ENCODE measurements at places on chromosomes 1 and 21.
A peak's percentile ranks its signal among the peaks of the same experiment; 100 is the strongest.

DNA sequence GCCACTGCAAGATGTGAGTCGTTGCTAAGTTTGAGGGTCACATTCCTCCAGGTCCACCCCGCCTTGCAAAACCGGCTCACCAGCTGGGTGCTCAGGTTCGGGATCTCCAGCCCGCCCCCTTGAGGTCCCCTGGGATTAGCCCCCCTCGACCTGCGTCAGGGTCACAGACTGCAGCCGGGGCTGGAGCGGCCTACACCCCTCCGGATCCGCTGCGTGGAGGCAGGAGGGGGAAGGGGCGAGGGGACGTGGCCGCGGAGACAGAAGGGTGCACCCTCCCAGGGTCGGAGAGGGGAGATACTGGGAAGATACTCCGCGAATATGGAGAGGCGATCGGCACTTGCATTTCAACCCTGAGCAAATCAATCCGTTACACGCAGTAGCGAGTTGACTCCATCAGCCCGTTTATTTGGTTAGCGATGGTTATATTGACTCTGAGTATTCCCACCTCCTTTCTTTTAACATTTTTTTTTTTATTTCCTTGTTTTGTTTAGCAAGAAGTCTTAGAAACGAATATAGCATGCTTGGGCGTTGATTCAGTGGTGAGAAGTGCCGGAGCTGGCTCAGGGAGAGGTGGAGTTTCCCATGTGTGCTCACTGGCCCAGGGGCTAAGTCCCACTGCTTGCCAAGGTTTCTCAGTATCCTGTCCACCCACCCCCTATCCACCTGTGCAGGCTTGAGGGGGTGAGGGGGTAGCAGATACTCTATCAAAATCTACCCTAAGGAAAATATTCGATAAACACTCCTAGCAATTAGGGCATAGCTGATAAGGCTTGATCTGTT, 997 bp downstream of the IFNAR2 start:
- DNase-seq = peak; percentile 62

DNA sequence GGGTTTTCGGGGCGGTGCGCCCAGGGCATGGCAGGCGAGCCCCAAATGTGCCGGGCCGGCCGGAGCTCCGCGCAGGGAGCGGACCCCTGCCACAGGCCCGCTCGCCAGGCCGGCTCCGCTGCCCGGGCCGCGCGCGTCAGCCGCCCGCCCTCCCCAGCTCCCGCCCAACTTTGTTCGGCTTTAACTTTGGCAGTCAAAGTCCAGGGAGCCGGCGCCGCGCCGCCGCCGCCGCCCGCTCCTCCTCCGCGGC, 488 bp downstream of the SLC35D1 start:
- no peak for DNase-seq

DNA sequence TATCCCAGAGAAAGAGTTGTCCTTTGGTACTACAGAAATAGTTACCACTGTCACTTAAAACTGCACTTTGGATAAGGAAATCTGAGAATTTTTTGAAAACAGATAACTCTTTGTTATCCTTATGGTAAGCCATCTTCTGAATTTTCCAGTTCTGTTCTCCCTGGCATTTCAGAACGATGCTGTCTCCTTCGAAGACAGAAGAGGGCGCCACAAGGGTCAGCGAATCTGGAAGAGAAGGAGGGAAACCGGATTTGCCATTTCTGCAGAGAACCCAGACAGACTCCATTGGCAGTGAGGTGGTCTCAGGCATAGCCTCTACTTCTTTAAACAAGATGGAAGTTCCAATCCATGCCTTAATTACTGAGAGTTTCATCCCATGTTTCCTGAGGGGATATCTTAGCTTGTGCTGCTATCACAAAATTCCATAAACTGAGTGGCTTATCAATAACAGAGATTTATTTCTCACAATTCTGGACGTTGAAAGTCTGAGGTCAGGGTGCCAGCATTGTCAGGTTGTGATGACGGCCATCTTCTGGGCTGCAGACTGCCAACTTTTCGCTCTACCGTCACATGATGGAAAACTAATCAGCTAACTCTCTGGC, 6.4 kb downstream of the FCRL2 start:
- no peak for DNase-seq

DNA sequence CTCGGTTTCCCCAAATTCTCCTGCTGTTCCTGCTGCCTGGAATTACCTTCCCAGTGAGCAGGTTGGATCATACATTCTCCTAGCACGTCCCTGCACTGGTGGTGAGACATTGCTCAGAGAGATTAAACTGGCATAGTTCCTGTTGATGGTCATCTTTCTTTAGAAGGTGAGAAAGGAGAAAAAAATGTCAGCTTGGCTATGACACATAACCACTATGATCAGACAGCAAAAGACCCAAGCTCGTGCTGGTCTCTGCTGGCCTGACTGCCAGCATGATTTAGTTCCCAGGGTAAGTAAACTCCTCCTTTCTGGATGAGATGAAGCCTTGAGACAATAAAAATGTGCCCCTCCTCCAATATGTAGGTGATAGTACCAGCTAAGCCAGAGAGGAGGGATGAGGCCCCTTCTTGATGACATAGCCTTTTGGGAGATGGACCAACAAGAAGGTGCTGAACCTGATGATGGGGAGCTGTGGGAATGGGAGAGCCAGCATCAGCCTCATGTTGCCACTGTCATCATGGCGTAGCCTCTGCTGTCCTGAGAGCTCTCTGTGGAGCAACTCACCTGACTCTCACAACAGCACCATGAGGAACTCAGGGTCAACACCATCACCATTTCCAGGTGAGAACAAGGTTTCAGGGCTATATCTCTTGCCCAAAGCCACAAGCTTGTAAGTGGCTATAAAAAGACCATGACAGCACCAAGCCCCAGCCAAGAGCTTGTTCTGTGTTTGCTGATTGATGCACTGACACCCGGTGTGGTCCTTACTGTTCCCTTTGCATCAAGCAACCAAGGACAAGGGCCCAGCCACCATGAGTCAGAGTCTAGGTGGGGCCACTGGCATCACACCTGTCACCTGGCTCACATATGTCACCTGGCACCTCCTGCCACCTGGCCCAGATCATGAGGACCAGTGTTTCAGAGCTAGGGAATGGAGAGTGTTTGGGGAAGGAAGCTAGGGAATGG, 200.0 kb downstream of the MATN1 start:
- peak; percentile 96 for DNase-seq

DNA sequence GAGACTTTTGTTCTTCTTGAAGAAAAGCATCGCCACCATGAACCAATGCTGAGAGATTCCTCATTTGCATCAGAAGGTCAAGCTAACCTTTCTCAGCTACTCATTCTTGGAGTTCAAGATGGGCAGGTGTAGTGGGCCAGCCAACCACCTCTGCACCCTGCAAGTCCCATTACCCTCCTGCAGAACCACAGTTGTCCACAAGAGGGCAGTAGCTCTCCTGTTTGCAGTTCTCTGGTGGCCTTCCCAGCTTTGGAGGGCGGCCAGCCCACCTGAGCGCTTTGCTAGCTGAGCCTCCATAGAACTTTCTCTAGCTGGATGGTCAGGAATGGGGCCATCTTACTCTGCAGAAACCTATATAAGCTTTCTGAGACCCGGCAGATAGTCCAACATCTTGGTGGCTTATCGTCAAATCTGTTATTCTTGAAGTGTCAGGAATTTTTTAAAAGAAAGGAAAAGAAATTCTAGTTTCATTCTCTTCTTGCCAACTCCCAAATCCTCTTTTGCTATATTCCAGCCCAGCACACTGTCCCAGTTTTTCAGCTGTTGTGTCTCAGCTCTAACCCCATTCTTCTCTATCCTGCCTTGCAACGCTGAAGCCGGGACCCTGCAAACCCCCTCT, 11.0 kb upstream of the LMX1A start:
- peak; percentile 47 for DNase-seq

- no peak for DNase-seq
Observed at GRCh38 chr1:6378096-6378746, 15.3 kb downstream of the ACOT7 start.

DNA sequence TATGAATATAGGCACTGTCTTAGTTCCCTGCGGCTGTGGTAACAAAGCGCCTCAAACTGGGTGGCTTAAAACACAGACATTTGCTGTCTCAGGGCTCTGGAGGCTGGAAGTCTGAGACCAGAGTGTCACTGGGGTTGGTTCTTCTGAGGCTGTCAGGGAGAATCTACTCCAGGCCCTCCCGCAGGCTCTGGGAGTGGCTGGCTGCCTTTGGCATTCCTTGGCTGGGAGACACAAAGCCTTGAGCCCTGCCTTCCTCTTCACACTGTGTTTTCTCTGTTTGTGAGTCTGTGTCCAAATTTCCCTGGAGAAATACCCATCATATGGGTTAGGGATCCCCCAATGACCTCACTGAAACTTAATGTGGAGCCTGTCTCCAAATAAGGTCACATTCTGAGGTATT, 38.5 kb downstream of the B3GALT5 start:
- no peak for DNase-seq

- no peak for DNase-seq
Observed at GRCh38 chr1:203464226-203464625, 11.4 kb upstream of the PRELP start.

- no peak for DNase-seq
Observed at GRCh38 chr1:70990469-70991253, 57.0 kb downstream of the PTGER3 start.

GRCh38 chr1:20726118-20726911, 6.2 kb downstream of the SH2D5 start:
- no peak for DNase-seq

DNA sequence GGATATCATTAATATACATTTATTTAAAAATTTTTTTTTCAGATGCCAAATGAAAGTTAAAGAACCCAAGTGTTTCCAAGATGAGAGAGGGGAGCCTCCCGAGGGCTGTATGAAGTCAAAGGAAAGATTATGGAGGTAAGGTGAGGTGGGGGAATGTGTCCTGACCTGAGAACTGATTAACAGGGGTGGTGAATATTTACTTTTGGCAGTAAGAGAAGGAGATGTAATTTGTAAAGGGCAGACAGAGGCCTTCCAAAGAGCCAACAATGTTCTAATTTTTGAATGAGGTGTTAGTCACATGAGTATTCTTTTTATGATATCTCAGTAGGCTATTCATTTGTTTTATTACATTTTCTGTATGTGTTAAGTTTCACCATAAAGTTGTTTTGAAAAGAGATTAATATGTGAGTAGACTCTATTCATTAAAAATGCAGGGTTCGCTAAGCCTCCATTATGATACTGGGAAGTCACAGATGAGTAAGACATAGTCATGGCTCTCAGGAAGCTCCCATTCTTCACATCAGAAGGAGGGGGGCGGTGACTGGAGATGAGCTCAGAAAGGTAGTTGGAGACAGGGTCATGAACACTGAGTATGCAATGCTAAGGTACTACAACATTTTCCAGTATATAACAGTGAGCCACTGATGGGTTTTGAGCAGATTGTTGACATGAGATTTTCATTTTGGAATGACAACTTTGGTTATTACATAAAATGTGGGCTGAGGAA, 62.4 kb upstream of the TNFSF18 start:
- peak; percentile 61 for DNase-seq

DNA sequence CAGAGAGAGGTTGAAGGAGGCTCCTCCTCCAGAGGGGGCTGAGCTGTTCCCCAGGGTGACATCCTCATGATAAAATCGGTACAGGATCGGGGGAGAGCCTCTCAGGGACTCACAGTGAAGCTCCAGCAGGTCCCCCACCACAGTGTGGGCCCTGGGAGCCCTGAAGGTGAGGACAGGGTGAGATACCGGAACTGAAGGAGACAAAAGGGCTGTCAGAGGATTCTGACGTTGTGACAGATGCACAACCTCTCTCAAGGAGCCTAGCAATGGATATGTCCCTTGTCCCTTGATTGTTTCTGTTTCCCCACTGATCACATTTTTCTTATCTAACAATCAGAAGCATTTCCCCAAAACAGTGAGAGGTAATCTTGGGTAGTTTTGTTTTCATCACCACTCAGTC, 5.2 kb downstream of the FCRL3 start:
- DNase-seq = no peak

GRCh38 chr1:168348146-168348709, 67.6 kb downstream of the TBX19 start:
- DNase-seq = no peak

- peak; percentile 9 for DNase-seq
Observed at GRCh38 chr1:101025283-101025656, 314 bp downstream of the DPH5 start.

GRCh38 chr1:6582370-6582769, 2.6 kb downstream of the ZBTB48 start:
- no peak for DNase-seq

DNA sequence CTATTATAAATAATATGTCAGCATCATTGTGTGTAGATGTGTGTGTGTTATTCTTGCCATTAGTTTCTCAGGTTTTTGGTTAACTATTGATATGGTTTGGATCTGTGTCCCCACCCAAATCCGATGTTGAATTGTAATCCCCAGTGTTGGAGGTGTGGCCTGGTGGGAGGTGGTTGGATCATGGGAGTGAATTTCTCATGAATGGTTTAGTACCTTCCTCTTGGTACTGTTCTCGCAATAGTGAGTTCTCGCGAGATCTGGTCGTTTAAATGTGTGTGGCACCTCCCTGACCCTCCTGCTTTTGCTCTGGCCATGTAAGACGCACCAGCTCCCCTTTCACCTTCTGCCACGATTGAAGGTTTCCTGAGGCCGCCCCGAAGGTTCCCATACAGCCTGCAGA, 9.6 kb upstream of the POFUT2 start:
- DNase-seq = no peak

DNA sequence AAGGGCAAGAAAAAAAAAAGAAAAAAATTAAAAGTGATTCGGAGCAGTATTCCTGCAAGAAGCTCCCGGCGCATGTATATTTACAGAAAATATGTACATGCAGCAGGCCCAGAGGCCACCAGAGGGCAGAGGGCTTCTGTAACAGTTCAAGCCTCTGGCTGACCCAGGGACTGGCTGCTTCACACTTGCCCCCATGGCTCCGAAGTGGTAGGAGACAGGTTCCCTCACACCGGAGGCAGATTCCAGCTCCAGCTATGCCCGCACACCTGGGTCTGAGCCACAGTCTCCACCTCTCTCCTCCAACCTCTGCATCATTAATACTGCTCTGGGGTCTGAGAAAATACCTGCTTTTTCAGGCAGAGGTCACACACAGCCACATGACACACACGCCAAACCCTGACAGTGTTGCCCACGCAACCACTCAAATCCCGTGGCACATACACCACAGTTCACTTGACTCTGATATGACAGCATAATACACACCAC, 2.2 kb upstream of the ARHGAP30 start:
- DNase-seq = peak; percentile 28

- no peak for DNase-seq
Observed at GRCh38 chr1:43789604-43790550, 82.5 kb downstream of the ST3GAL3 start.

GRCh38 chr1:116986421-116987255, 14.9 kb upstream of the CD101 start:
- no peak for DNase-seq

DNA sequence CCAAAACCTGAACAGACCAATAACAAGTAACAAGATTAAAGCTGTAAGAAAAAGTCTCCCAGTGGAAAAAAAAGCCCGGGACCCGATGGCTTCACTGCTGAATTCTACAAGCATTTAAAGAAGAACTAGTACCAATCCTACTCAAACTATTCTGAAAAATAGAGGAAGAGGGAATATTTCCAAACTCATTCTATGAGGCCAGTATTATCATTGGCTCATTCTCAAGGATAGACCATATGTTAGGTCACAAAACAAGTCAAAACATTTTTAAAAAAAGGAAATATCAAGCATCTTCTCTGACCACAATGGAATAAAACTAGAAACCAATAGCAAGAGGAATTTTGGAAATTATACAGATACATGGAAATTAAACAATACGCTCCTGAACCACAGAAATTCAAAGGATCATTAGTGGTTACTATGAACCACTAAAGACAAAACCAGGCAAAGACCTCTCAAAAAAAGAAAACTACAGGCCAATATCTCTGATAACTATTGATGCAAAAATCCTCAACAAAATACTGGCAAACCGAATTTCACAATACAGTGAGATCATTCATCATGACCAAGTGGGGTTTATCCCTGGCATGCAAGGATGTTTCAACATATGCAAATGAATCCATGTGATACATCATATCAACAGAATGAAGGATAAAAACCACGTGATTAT, 13.9 kb upstream of the IL20 start:
- peak; percentile 45 for DNase-seq

All from HFFc6 (cell line).